ENCODE measurements at places on chromosomes 12 and 14.

GRCh38 chr14:75402867-75403413, 24.9 kb upstream of the JDP2 start:
- no peak for DNase-seq

DNA sequence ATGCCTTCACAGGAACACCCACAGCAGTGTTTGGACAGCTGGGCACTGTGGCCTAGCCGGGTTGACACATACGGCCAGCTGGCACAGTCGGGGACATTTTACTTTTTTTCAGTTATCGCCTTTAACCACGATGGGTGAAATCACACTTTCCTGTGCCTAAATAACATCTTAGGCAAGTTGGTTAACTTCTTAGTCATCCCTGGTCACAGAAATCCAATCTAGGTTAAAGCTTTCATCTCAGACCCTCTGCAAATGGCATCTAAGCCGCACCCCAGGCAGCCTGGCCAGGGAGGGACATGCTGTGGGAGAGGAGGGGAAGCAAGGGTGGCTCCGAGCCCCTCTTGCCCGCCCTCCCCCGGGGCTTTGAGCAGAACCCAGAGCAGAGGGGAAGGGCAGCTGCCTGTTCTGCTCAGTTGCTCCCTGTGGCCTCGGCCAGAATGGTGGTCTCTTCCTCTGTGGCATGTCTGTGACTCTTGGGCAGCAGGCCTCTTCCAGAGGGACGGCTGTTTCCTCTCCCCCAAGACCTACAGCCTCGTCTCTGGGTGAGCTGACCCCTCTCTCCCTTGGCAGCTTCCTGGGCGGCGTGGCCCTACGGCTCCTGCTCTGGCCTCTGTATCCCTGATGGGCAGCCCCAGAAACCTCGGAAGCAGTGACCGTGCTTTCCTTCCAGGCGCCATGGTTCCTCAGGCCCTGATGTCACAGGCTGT, 85.4 kb upstream of the DYNC1H1 start:
- DNase-seq, result no peak

DNA sequence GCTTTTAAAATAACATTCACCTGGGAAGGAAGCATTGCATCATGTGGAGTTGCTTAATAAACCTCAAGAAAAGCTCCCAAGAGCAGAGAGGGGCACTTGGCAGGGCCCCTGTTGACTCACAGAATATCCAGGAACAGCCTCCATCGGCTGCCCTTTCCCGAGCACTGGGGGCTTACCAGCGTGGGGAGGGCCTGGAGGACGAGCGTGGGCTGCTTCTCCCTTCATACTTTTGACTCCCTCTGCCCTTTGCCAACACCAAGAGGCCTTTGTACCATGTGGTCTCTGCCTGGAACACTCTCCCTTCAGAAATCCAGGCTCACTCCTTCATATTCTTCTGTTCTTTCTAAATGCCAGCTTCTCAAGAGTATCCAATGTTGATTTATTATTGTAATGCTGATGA, 492.1 kb upstream of the TMEM132C start:
- DNase-seq, result no peak

GRCh38 chr12:93587611-93588010, 15.1 kb downstream of the SOCS2 start:
- DNase-seq, result no peak

DNA sequence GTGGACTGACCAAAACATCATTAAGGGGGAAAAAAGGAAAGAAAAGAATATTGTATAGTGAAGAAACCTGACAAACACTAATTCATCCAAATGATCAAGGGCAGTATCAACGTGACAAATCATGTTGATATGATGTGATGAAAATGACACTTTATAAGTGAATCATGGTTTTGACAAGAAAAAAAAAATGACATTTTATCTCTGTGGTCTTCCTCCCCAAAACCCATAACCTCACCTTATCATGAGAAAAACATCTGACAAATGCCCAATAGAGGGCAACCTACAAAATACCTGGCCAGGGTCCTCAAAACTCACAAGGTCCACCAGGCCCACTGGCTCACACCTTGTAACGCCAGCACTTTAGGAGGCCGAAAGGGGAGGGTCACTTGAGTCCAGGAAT, 13.8 kb downstream of the TMED10 start:
- DNase-seq, result no peak

GRCh38 chr12:2732290-2732689, 62.5 kb upstream of the FKBP4 start:
- DNase-seq, result no peak

GRCh38 chr12:52892974-52893373, 11.9 kb downstream of the KRT8 start:
- DNase-seq, result no peak

GRCh38 chr12:102847131-102847530, 69.9 kb downstream of the PAH start:
- peak; percentile 11 for DNase-seq

GRCh38 chr14:22510527-22511110, 78.4 kb downstream of the DAD1 start:
- peak; percentile 88 for DNase-seq

DNA sequence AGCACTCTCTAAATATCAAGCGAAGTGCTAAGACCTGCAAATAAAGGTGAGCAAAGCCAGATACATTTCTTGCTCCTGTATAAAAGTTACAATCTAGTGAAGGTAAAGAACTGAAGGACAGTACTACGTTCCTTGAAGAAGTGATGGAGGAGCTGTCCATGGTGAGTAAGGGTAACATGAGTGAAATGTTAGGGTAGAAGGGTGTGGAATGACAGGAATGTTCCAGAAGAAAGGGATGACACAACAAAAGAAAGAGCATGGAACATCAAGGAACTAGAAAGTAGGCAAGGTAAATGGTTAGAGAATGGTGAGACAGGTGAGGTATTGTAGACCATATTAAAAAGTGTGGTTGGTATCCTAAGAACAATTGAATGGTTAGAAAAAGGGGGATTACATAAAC, 272.4 kb downstream of the ACSS3 start:
- DNase-seq, result no peak

DNA sequence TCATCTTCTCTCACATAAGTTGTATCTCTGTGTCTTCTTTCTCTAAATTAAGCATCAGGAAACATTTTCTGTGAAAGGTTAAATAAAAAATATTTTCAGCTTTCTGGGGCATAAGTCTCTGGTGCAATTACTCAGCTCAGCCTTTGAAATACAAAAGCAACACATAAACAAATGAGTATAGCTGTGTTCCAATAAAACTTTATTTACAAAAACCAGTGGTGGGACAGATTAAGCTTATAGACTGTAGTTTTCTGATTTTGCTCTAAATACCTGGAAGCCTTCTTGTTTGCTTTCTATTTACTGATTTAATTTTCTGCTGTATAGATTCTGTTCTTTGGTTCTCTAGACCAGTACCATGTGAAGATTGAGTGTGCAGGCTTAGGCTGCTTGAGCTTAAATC, 655.1 kb downstream of the VRK1 start:
- DNase-seq, result no peak

DNA sequence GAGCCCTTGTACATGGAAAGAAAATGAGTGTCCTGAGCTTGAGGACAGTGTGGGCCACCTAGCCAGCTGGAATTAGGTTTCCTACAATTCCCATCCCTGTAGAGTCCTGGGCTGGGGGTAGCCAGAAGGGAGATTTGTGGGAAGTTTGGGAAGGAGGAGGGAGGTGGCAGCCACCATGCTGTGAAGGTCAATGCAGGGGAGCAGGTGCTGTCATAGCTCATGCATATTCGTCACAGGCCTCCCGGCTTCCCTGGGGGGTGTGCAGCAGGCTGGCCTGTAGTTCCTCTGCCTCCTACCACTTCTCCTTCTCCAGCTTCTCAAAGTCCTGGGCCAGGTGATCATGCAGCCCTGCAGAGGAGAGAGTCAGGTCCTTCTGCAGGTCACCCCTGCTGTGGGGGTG, 121.3 kb downstream of the TBX3 start:
- DNase-seq, result no peak

- peak; percentile 59 for DNase-seq
Observed at GRCh38 chr14:31692376-31692781, 131.2 kb downstream of the NUBPL start.

GRCh38 chr12:108605690-108606406, 8.0 kb upstream of the TMEM119 start:
- no peak for DNase-seq

GRCh38 chr12:110317911-110318310, 36.9 kb downstream of the ATP2A2 start:
- peak; percentile 63 for DNase-seq

DNA sequence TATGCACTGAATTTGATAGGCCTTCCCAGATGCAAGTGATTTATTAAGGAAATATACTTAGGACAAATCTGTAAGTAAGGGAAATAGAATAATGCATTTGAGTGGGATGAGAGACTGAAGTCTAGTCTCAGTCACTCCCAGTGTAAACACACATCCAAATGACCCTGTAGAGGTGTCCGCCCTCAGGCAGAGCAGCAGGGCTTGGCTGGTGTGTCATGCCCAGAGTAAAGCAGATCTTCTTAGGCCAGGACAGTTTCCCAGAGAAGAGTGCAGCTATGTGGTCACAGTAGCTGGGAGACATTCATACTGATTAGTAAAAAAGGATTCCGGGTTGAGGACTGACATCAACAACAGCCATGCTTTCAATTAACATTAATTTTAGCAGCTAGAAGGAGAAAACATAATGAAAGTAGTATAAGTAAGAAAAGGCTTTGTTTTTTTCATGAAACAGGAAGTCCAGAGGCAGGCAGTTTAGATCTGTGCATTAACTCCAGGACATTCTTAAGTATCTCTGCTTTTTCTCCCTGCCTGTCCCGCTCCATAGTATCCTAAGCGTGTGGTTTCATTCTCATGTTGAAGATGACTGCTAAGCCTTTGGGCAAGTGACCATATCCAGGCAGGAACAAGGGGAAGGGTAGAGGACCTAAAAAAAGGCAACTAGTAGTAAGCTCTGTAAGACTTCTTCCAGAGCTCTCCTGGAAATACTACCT, 35.7 kb downstream of the CNTN1 start:
- DNase-seq, result no peak

All from AG10803 (cell line).